Adrenal gland (tissue), 19 donors: ENCODE measurements at places on chromosomes 7 and 10. TPM values are rescaled to one million over a fixed set of nuclear protein-coding genes. Genes with fewer than 3 reads are reported as not detected.

GJD4 gene
- polyA plus RNA-seq: not detected

OR2A5 gene
- polyA plus RNA-seq: not detected

OPTN gene
- 88.9 TPM for polyA plus RNA-seq

MEOX2 gene
- 3.0 TPM for polyA plus RNA-seq

KLF14 gene
- polyA plus RNA-seq: 0.44 TPM

NUPR2 gene
- not detected for polyA plus RNA-seq

SPDYE6 gene
- not detected for polyA plus RNA-seq

HOGA1 gene
- polyA plus RNA-seq: 12.1 TPM

TPK1 gene
- 9.6 TPM for polyA plus RNA-seq

CUZD1 gene
- 0.26 TPM for polyA plus RNA-seq

LRIT1 gene
- not detected for polyA plus RNA-seq
